Stimulated activated CD8-positive, alpha-beta memory T cell treated with anti-CD3 and anti-CD28 coated beads, Interleukin-2, amount 100 ng/mL, for 48 hours (primary cell): ENCODE measurements at places on chromosomes 5 and 9.

DNA sequence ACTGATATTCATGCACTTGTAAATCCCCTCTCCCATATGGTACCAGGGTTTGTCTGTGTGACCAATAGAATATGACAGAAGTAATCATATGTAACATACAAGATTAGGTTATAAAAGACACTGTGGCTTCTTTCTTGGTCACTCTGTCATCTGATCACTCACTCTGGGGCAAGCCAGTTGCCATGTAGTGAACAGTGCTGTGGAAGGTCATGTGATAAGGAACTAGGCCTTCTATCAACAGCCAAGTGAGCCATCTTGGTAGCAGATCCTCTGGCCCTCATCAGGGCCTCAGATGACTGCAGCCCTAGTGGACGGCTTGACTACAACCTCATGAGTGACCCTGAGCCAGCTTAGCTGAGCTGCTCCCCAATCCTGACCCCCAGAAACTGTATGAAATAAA, 30.0 kb upstream of the MATR3 start:
- DNase-seq = no peak

DNA sequence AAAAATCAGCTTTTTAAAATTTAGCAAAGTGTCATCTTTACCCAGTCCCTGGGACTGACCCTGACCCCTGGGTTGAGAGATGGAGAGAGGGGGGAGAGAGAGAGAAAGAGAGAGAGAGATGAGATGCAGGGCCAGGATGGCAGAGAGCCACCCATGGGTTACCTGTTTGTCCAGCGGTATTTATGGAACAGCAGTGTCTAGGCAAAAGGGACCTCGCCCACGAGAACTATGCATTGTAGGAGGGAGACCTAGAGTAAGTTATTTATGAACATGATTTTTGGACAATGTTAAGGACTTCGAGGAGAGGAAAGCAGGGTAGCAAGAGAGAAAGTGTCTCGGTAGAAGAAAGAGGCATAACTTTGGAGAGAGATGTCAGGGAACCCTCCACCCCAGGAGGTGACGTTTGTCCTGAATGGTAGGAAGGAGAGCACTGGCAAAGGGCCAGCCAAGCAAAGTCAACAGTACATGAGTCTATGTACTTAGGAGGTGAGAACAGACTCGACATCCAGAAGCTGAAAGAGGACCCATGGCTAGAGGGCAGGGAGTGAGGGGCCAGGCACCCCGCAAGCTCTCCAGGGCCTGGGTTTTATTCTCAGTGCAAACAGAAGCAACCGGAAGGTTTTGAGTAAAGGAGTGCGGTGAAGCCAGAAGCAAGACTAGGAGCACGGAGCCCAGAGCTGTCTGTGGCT, 30.5 kb upstream of the MSX2 start:
- no peak for DNase-seq

GRCh38 chr9:76365028-76365427, 29.2 kb downstream of the RFK start:
- no peak for DNase-seq

GRCh38 chr5:123438244-123438643, 15.0 kb upstream of the CEP120 start:
- no peak for DNase-seq

- DNase-seq = no peak
Measured at GRCh38 chr9:84828046-84828445, 158.5 kb downstream of the NTRK2 start.

DNA sequence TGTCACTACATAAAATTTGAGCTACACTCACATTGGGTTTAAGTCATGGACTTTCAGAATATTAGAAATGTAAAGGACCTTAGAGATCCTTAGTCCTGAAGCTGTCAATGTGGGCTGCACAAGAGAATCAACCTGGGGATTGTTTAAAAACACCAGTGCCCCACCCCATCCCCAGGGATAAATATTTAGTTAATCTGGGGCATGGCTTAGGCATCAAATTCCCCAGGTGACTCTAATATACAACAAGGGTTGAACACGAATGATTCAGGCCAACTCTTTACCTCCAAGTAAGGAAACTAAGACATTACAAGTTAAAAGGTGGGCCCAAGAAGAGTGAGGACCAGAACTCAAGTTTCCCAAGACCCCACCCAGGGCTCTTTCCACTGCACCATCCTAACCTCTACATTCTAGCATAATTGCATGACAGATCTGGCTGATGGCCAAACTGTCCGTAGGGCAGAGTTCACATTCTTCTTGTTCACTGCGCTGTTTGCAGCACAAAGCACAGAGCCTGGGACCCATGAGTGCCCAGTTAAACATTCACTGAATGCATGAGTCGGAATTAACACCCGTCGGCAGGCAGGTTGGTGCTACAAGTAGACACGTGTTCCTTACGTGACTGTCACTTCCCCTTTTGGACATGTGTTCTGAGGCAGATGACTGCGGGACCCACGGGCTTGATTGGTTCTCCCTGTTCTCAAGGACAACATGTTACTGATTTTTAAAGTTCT, 25.2 kb downstream of the CYFIP2 start:
- no peak for DNase-seq
